Erythroblast (primary cell): ENCODE measurements at places on chromosomes 13 and 19.
A peak's percentile ranks its signal among the peaks of the same experiment; 100 is the strongest.

GRCh38 chr13:70253411-70253810 is 145.2 kb upstream of the KLHL1 start:
- DNase-seq: no peak

GRCh38 chr13:110228936-110229904 is 77.7 kb downstream of the COL4A1 start:
- no peak for DNase-seq

DNA sequence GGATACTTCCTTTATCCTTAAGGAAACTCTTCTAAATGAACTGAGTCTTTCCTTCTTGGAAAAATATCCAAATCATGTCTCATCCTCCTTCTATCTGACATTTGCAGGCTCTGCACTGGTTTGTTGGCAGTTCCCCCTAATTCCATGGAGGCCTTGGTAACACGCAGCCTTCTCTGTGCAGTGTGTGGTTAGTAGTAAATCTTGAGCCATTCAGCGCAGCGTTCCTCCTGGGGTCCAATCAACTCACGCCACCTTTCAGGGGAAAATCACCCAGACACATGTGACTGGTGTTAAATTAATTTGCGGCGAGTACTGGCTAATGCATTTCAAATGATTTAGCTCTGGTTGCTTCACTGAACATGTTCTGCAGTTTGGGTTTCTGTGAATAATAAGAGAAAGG is 21.0 kb upstream of the CBY2 start:
- DNase-seq: no peak

DNA sequence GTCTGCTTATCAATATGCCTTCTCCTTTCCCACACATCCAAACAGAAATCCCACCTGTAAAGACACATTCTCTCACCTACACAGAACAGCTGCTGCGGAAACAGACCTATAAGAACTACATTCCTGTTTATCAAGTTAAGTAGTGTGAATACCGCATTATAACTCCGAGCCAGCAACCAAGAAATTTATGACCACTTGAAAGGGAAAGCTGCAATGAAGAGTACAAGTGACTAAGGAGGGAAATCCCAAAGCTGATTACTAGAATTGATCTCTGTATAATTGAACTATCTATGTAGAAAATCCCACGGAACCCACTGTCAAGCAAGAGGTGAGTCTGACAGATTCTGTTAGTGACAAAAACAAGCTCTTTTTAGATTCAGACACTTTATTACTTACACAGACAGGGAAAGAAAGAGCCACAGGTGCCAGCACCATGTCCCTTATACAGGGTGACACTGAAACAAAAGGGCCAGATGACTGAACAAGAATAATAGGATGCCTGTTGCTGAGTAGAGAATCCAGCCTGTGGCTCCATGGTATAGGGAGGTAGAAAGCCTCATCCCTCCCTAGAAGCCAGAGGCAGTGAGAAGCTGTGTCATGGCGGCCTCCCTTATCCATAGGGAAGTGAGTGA is 1.6 kb upstream of the IGFL4 start:
- no peak for DNase-seq

- DNase-seq: no peak
Observed at GRCh38 chr19:12574036-12574435, 22.8 kb upstream of the ZNF564 start.

DNA sequence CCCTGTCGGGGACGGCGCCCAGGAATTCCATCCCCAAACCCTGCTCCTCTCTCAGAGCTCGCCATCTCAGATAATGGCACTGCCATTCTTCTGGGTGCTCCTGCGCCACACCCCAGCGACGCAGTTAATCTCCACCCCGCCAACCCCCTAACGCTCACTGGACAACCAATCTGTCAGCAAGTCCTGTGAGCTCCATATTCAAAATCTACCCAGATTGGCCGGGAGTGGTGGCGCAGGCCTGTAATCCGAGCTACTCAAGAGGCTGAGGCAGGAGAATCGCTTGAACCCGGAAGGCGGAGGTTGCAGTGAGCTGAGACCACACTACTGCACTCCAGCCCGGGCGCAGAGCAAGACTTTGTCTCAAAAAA is 18.6 kb downstream of the FCGBP start:
- no peak for DNase-seq

- no peak for DNase-seq
Observed at GRCh38 chr13:51687947-51688714, 103.9 kb downstream of the WDFY2 start.

GRCh38 chr13:49502954-49503353 is 7.2 kb downstream of the PHF11 start:
- DNase-seq: no peak

DNA sequence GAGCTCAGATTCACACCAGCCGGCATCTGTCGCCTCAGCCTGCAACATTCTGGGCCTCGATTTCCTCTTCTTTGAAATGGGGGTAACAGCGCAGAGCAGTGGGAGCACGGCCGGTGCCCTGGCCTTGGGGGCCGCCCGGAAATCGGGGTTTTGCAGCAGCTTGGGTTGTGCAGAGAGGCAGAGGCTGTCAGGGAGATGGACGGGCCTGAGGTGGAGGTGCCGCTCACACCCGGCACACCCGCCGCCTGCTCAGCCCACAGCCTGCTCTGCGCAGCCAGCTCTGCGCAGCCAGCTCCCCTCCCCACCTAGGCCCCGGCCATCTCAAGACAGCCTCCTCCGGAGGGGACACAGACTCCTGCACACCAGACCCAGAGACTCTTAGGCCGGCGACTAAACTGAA is 10.6 kb downstream of the KLF2 start:
- DNase-seq: no peak

DNA sequence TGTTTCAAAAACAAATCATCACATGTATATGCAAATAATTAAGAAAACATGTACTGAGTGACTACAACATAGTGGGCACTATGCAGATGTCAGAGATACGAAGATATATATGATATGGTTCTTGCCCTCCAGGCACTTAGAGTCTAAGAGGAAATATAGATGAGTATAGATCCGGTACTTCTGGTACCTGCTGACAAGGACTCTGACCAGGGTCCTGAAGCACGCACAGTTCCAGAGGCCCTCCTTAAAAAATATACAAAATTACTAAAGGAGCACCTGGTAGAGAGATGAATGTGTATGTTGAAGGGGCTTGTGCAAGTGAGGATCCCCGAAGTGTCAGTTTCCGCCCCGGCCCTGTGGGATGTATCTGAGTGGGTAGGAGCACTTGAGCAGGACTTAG is 31.3 kb downstream of the MTUS2 start:
- DNase-seq: no peak

- DNase-seq: no peak
Observed at GRCh38 chr13:110036060-110036459, 249.7 kb upstream of the IRS2 start.

- no peak for DNase-seq
Observed at GRCh38 chr13:108357228-108357627, 87.7 kb downstream of the TNFSF13B start.

DNA sequence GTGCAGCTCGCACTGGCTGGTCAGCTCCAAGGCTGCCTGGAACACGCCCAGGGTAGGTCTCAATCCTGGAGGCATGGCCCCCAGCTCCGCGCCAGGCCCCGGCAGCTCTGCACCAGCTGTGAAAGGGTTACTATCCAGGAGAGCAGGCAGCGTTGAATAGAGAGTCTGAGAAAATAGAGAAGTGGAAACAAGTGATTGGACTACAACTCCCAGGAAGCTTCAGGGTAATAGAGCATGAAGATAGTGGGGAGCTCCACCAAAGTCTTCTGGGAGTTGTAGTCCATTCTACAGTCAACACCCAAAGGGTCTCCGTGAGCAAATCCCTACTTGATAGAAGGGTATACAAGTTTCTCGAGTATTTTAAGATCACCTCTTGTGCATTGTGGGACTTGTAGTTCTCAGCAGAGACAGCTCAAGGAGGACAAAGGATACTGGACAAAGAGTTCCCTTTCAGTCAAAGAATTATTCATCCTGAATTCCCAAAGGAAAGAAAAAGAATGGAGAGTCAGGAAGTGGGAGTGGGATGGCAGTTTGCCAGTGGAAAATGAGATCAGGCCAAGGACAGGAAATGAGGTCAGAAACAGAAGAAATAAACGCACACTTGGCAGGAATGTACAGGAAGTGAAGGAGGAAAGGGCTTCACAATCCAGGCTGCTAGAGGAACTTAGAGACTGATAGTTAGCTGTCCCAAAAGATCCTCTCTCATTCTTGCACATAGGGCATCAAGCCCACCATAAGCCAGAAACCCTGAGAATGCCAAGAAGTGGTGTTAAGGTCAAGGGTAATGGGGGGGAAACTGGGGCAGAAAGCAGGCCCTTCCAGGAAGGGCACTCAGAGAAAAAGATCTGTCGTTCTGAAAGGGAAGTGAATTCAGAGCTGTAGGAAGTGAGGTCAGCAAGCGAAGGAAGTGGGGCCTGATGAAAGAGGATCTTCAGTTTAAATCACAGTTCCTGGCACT is 5.5 kb upstream of the MAMSTR start:
- peak; percentile 72 for DNase-seq

DNA sequence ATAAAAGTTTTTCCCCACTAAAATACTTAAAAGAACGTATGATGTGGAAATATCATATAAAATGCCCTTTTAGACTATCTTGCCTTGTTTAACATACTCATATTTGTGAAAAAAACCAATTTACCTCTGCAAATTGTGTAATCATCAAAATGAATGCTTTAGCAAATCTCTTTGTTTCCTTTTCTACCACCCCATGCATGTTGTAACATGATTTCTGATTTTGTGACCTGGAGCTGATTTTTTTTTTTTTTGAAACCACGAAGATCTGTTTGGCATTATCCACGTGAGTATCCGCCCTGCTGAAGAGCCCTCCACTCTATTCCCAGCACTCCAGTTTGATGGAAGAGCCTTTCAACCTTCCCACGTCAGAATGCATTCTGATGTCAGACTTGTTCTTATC is 245.8 kb upstream of the NBEA start:
- DNase-seq: no peak

GRCh38 chr19:13652810-13653590 is 111.3 kb upstream of the MRI1 start:
- DNase-seq: no peak

DNA sequence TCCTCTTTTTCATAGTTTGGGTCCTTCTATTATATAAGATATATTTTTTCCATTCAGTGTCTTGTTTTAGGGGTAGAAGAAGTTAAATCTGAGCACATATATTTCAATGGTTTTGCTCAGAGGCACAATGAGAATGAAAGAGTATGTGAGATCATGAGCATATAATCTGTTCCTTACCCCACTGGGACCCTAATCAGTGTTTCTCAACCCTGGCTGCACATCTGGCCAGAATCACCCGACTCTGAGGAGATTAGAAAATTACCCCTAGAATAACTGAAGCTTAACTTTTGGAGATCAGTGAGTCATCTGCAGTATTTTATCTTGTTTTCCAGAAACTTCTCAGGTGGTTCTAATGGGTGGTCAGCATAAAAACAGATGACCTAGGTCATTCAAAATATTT is 782 bp downstream of the CYSLTR2 start:
- no peak for DNase-seq

GRCh38 chr13:108734676-108735075 is 105.3 kb downstream of the MYO16 start:
- no peak for DNase-seq

GRCh38 chr19:2040647-2041432 is 10.2 kb downstream of the MKNK2 start:
- DNase-seq: no peak

DNA sequence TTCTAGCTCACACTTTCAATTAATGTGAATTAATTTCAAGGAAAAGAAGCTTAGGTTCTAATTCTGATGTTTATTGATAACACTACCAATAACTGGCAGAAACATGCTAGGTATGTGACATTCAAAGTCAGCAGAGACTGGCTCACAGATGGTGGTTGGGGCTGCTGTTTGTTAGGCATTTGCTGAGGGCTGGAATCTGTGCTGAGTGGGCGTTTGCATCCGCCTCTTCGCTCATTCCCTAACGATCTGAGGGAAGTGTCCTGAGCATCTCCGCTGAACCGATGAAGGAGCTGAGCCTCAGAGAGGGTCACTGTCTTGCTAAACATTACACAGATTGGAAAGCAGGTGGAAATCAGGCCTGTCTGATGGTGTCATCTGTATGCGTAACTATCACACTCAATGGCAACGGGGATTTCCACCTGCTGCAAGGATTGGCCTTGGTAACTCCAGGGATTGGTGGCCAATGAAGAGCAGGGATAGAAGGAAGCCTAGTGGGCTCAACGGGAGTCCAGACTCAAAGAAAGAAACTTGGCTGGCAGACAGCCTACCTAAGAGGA is 338.9 kb downstream of the TEX29 start:
- no peak for DNase-seq

- DNase-seq: no peak
Observed at GRCh38 chr13:21909331-21909730, 238.5 kb downstream of the FGF9 start.

GRCh38 chr19:38838208-38838985 is 6.8 kb upstream of the ECH1 start:
- no peak for DNase-seq

DNA sequence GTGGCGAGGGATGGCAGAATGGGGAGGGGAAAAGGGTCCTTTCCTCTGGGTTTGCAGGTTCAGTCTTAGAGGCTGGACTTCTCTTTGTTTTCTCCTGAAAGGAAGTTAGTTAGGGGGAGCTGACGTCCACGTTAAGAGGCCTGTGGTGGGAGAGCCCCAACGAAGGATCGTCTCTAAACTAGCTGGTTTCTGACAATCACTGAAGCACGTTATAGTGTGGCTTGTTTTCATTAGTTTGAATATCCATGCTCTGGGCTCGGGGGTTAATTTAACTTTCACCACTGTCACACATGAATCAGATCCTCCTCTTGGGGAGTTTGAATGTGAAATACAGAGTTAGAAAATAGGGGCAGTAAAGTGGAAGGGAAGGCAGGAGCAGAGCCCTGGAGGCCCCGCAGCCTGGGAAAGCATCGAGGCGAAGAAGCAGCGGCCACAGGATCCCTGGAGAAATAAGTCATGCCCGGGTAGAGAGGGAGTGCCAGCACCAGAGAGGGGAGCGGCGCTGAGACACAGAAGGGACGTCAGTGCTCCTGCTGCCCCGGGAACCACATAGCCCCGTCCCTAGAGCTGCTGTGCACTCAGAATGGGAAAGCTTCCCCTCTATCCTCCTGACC is 31.1 kb upstream of the AMER2 start:
- DNase-seq: no peak

DNA sequence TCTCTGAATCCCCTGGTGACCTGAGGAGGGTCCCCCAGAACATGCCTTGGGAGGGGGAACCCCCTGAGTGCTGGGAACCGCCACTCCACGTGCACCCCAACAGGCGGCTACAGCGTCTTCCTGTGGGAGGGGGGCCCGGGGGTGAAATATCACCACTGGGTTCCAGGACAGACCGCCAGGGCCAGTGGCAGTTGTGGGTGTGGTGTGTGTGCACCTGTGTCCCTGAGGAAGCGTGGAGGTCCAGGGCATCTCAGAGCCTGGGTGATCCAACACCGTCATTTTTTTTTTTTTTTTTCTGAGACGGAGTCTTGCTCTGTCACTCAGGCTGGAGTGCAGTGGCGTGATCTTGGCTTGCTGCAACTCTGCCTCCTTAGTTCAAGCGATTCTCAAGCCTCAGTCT is 4.2 kb downstream of the ADGRE5 start:
- no peak for DNase-seq
